ENCODE measurements at places on chromosomes 2 and 18. TPM values are rescaled to one million over a fixed set of nuclear protein-coding genes. Genes with fewer than 3 reads are reported as not detected.

The OR6B2 gene
- not detected for total RNA-seq

The ALKAL2 gene
- total RNA-seq = 5.7 TPM

DNA sequence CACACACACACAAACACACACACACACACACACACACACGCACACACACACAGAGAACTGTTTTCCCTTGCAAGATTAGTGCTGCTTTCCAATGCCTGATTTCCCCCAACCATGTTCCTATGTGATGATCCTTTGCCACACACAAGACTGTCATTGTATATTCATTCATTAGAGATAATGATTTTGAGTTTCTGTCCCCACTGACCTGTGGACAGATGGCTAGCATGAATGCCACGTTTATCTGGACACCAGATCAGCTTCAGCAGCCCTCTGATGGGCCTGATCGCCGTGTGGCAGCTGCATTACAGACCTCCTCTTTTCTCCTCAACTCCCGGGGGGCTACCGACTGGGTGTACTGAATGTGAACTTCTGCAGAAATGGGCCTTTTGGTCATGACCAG is 353.0 kb downstream of the MYCN start:
- no peak for DNase-seq

The COBLL1 gene
- total RNA-seq = 85.9 TPM

DNA sequence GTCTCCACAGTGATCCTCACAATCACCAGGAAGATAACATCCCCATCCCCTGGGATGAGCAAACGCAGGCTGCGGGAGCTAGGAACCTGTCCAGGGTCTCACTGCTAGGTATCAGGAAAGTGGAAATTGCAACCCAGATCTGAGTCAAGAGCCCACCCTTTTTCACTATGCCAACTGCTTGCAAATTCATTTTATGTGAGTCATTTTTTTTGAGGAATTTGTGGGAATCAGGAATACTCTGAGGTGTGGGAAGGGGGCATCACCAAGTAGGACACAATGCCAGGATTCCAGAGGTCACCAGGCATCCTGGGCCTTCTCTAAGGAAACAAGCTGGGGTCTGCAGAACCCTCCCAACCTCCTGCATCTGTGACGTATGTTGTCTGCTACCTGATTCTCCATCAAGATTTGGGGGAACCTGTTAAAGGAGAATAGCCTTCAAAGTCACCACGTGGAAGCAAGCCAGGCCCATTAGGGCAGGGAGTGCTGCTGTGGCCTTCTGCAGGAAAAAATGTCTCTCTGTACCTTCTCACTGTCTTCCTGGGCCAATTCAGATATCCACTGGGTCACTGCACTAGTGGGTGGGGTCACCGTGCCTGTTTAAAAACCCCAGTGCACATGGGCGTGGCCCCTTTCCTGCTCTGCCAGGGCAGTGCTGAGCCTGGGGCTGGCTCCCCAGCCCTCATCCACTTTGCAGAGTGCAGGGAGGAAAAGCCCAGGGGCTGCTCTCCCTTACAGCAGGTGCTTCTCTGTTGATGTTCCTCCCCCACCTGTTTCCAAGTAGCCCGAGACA is 50.2 kb downstream of the MCFD2 start:
- no peak for DNase-seq

GRCh38 chr2:17628349-17629261 is 88.1 kb downstream of the VSNL1 start:
- DNase-seq = no peak

DNA sequence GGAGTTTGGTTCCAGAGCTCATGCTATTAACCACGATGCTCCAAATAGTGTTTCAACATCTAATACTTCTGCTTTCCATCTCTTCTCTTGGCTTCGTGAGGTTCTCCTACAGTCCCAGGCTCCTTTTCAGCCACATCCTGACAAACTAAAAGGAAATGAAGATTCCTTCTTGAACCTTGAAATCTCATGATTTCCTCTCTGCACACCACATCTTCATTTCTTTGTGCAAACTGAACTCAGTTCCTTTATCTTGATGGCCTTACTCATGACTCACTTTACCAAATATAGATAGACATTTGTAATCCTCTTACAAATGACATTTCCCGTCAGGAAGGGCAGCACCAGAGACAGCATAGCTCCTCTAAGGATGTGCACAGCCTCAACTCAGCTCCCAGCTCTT is 50.0 kb upstream of the ITGA4 start:
- no peak for DNase-seq

GRCh38 chr2:160353166-160353565 is 140.4 kb downstream of the RBMS1 start:
- DNase-seq = no peak

- no peak for DNase-seq
These were observed 14.3 kb downstream of the B3GNT7 start for GRCh38 chr2:231409776-231410175.

The GALR1 gene
- total RNA-seq = 0.03 TPM

DNA sequence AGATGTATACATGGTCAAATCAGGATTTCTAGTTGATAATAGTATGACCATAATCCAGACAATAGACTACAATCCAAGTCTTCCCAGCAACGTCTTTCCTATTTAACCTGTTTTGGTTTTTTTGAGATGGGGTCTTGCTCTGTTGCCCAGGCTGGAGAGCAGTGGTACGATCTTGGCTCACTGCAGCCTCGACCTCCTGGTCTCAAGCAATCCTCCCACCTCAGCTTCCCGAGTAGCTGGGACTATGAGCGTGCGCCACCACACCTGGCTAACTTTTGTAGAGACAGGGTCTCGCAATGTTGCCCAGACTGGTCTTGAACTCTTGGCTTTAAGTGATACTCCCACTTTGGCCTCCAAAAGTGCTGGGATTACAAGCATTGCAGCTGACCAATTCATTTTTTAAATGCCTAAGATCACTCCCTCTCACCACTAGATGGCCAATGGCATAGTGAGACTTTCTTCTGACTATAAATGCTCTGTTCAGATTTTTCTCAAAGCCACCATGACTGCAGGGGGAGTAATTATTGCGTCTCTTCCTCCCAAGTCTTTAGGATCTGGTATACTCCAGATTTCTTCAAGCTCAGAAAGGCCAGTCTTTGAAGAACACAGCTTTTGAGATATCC is 47.6 kb downstream of the HNRNPLL start:
- DNase-seq = no peak

The NEDD4L gene
- total RNA-seq = 43.7 TPM

GRCh38 chr18:49141491-49141890 is 190.7 kb upstream of the SMAD7 start:
- no peak for DNase-seq

- no peak for DNase-seq
These were observed 682.9 kb downstream of the KCNJ3 start for GRCh38 chr2:155381436-155381835.

The LYG2 gene
- total RNA-seq = not detected

GRCh38 chr2:172403881-172404468 is 23.4 kb upstream of the ITGA6 start:
- DNase-seq = no peak

DNA sequence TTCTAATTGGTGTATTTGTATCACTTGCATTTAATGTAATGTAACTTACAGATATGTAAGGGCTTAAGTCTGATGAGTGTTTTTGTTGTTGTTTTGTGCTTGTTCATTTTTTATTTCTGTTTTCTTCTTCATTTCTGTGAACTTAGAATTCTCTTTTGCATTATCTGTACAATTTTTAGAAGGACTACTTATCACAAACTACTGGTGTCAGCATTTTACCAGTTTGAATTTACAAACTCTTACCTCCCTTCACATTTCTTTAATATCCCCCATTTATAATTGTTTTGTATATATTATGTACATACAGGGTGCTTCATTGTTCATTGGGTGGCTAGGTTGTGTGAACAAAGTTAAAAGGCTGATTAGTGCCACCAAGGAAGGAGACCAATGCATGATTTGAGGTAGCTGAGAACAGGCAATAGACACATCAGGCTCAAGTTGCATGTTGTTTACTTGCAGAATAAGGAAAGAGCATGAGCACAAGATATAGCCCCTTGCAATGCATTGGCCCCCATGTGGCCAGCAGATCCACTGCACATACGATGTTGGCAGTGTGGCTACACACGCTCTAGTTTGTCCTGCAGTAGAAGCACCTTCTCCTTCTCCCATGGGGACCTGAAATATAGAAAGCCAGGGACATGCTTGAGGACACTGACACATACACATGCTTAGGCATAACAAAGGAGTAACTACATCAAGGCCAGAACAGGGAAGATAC is 198.2 kb downstream of the CD8B2 start:
- DNase-seq = no peak

- no peak for DNase-seq
These were observed 460.5 kb downstream of the ERBB4 start for GRCh38 chr2:212078103-212078502.

DNA sequence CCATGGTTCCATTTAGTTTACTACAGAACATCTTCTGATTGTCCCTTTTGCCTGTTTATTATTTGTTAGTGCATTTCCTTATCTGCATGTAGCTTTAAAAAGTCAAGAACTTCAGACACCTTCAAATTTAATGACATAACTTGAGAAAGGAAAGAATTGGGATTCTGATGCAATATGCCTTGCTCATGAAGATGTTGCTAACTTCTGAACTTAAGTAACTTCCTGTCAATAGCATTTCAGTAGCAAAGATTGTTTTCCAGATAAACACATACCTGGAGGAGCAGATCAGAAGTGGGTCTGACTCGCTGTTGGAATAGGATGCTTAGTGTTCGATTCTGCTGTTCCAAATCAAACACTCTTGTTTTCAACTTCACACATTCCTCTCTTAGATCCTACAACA is 190.2 kb upstream of the LYPD1 start:
- no peak for DNase-seq

DNA sequence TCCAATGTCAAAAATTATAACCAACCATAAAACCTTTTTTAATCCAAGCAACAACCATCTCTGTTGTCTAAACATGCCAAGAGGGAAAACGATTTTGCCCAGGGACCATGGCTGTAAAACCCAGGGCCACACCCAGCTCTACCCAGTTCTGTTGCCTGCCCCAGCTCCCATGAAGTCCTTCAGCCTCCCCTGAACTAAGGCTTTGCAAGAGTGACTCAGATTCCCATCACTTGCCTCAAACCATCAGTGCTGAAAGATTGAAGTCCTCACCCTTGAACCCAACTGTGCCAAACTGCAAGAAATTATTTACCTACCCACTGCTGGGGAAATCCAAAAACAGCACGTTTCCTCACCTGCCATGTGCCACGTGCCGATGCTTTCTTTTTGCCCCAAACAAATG is 102.5 kb downstream of the TFCP2L1 start:
- peak; percentile 33 for DNase-seq

Measured in mesenteric fat pad (tissue), 1 donor.